A172 (cell line): ENCODE measurements at places on chromosomes 2 and 18. TPM values are rescaled to one million over a fixed set of nuclear protein-coding genes. Genes with fewer than 3 reads are reported as not detected.

Gene SOX11
- 11.2 and 11.9 TPM in 2 replicates for total RNA-seq

Gene RETREG2
- total RNA-seq = 120 and 125 TPM in 2 replicates

Gene SERPINE2
- 266 and 429 TPM in 2 replicates for total RNA-seq

Gene CRIM1
- total RNA-seq = 395 and 406 TPM in 2 replicates

Gene CAMKMT
- total RNA-seq = 2.1 and 16.7 TPM in 2 replicates

Gene SEPTIN10
- total RNA-seq = 102 and 149 TPM in 2 replicates

Gene FSHR
- not detected in 2 replicates for total RNA-seq

Gene KRCC1
- 41.7 and 63.6 TPM in 2 replicates for total RNA-seq

Gene GPR155
- total RNA-seq = 0.90 and 2.4 TPM in 2 replicates

Gene GRB14
- 0.10 and 0.17 TPM in 2 replicates for total RNA-seq

Gene CIAO1
- 118 and 119 TPM in 2 replicates for total RNA-seq

Gene NETO1
- 19.6 and 27.4 TPM in 2 replicates for total RNA-seq

Gene TTL
- 62.1 and 75.3 TPM in 2 replicates for total RNA-seq

Gene TUBB8B
- not detected in 2 replicates for total RNA-seq

Gene VWC2L
- total RNA-seq = not detected in 2 replicates

Gene KLHL41
- 0.19 TPM in 1 of 2 replicates, not detected in the other for total RNA-seq

Gene CNRIP1
- 11.4 and 13.1 TPM in 2 replicates for total RNA-seq

Gene NT5C1B
- total RNA-seq = not detected in 2 replicates

Gene AQP12A
- not detected in 2 replicates for total RNA-seq

Gene OSBPL6
- 2.8 and 3.1 TPM in 2 replicates for total RNA-seq

Gene GULP1
- total RNA-seq = 234 and 320 TPM in 2 replicates

Gene ILKAP
- 21.2 and 22.2 TPM in 2 replicates for total RNA-seq

Gene ZFP36L2
- 0.55 and 1.4 TPM in 2 replicates for total RNA-seq

Gene TSPYL6
- total RNA-seq = not detected in 2 replicates

Gene G6PC2
- total RNA-seq = not detected in 2 replicates

Gene FOXD4L1
- total RNA-seq = 0.22 TPM in 1 of 2 replicates, not detected in the other

Gene SPP2
- total RNA-seq = not detected in 2 replicates

Gene LIMS2
- 6.2 and 13.8 TPM in 2 replicates for total RNA-seq

Gene ZSWIM2
- not detected in 2 replicates for total RNA-seq

Gene LRATD1
- not detected in 2 replicates for total RNA-seq

Gene PIEZO2
- total RNA-seq = 1.8 and 2.5 TPM in 2 replicates

Gene MARS2
- total RNA-seq = 3.5 and 5.6 TPM in 2 replicates

Gene SOWAHC
- 15.1 and 17.5 TPM in 2 replicates for total RNA-seq

Gene PRSS56
- total RNA-seq = not detected in 2 replicates

Gene REG3G
- not detected in 2 replicates for total RNA-seq

Gene VSNL1
- total RNA-seq = not detected in 2 replicates

Gene PLEK
- total RNA-seq = not detected in 2 replicates
